MCF 10A (cell line): ENCODE measurements at places on chromosomes 4 and X.

GRCh38 chr4:76984127-76984526 lies 34.6 kb downstream of the SEPTIN11 start:
- peak; percentile 26 for DNase-seq

DNA sequence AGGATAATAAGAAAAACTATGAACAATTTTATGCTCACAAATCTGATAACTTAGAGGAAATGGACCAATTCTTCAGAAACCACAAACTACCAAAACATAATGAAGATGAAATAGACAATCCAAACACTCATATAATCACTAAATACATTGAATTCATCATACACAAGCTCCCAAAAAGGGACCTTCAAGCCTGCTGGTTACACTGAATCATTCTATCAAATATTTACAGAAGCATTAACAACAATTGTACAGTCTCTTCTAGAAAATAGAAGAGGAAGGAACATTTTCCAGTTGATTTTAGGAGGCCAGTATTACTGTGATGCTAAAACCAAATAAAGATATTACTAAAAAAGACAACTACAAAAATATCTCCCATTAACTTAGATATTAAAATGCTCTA lies 88.3 kb downstream of the IL15 start:
- DNase-seq = no peak

DNA sequence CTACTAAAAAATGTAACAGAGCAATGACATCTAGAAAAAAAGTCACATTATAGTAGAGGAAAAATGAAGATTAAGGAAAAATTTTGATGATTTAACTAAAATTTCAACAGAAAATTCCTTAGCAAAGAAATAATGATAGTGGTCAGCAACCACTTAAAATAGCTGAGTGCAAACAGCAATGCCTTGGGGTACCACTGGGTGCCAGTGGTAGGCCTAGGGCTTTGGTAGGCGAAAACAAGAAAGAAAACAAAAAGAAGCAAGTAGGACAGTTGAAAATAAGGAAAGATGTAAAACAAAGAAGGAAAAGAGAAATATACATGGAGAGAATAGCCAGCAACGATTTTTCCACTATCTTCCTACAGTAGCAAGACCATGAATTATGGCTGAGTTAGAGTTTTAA lies 313.5 kb upstream of the IRS4 start:
- DNase-seq = peak; percentile 9

DNA sequence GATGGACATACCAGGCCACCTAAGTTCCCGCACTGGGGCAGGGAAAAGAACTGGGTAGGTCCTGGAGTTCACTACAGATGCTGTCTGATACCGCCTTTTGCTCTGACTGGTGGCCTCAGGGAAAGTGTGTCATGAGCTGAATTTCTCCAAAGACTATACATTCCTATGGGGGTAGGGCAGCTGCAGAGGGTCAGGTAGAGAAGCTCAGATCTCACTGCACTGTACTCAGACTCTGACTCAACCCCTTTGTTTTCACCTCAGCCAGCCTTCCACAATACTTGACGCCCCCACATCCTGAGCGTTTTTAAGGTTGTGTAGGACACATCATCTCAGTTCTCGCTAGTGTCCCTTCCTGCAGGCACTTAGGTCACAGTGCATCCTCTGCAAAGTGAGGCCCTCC lies 7.8 kb downstream of the GATB start:
- peak; percentile 34 for DNase-seq

- DNase-seq = no peak
Observed at GRCh38 chrX:102651242-102652011, at the start of gene GPRASP1. TSS of gene GPRASP1 (plus strand) at chrX:102651483. CDS start at chrX:102653914, 2,431 bp downstream.

DNA sequence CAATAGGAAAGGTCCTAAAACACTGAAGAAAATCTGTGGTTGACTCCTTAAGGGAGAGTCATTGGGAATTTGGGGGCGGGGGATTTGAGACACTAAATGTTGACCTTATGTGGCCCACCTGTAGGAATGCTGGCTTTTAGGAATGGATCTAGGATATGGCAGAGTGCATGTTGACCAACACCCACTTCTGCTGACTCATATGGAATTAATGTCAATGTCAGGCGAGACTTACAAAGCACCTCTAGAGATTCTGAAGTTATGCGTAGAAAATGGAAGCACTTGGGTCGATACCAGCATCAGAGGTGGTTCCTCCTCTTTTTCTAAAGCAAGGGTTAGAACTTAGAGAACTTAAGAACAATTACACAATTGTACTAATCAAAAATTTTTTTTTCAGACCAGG lies 100.6 kb upstream of the CBR4 start:
- no peak for DNase-seq

GRCh38 chr4:88747351-88747750 lies 49.7 kb upstream of the NAP1L5 start:
- DNase-seq = no peak

GRCh38 chr4:174173360-174173759 lies 110.1 kb downstream of the FBXO8 start:
- DNase-seq = no peak

- DNase-seq = no peak
Observed at GRCh38 chrX:111102636-111103035, 6.6 kb downstream of the PAK3 start.

DNA sequence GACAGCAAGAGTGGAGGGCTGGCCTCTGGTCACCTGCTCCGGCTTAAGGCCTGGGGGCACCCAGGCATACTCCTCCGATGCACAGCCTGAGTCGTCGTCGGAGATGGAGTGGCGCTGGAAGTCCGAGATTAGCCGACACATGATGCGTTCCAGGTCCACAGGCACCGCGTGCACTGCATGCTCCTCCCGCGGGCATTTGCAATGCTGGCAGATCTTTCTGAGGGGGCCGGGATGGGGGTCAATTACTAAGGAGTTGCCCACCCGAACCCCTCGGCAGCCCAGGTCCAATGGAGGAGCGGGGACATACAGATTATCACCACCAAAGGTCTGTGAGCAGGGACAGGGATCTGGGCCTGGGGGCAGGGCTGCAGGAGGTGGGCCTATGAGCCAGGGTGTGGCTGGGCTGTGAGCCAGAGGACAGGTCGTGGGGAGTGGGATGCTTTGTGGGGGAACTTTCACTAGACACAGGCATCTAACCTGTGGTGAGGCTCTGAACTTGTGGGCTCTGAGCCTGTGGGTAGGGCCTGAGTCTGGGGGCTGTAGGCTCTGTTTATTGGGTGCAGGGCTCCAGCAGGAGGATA lies 2.4 kb downstream of the PRICKLE3 start:
- DNase-seq = no peak

DNA sequence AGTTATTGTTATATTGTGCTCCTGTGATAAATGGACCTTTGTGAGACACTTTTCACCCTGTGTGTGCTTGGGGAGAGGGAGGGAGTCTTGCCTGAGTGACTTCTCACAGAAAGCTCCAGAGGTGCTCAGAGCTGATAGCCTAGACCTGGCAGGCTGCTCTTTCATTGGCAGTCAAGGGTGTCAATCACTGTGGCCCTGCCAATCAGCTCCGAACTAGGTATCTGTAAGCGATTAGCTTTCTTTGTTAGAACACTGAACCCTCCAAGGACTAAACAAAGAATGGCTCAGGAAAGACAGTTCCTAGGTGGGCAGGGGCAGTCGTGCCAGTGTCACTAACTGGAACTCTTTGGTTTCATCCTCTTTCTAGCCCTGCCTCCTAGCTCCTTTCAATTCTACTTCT lies 2.7 kb upstream of the NALF2 start:
- DNase-seq = peak; percentile 44

DNA sequence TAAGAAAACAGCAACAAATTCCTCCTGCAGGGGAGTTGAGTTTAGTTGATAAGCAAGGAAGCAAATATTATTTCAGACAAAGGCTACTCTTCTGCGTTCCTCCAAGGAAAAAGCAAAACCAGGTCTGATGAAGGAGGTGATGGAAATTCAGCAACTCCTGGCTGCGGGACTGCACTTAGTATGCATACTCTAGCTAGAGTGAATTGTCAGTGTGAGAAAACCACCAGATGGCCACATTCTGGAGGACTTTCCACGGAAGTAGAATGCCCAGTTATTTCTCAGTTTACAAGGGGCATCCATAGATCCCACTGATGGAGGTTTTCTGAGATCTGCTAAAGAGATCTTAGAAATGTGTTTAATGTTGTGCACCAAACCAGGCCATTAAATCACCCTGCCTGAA lies 338.6 kb upstream of the PUDP start:
- DNase-seq = no peak

DNA sequence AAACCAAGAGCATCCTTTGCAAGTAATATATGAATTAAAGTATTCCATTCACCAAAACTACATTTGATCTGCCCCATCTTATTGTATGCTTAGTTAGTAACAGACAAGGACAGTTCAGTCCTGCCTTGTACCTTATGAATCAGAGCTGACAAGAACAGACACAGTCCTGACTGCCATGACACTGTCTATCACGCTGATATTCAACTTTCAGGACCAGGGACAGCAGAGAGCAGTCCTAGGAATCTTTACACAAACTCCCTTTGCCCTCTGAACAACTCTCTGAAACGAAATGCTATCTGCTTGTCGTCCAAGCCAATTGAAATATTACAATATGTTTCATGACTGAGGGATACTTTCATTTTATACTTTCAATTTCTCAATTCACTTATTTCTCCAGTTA lies 268.6 kb upstream of the VCX start:
- peak; percentile 68 for DNase-seq

- DNase-seq = no peak
Observed at GRCh38 chr4:1112174-1112820, 1.1 kb downstream of the RNF212 start.

DNA sequence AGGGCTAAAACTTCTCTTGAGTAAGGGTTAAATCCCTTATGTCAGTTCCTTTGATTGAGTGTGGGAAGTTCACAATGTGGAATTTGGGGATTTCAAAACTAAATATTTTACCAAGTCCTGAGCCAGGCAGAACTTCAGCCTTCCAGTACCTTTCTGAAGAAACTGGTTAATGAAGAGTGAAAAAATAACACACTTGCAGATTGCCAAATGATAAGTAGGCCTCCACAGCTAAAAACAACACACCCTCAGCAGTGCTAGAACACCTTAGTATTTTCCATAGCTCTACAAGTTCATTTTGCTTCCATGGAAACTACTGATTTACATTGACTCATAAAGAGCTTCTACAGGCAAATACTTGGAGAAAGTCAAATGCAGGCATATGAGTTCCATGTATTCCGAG lies 326.8 kb downstream of the ZNF674 start:
- DNase-seq = no peak

GRCh38 chrX:50888884-50889283 lies 21.7 kb upstream of the BMP15 start:
- DNase-seq = no peak

- no peak for DNase-seq
Observed at GRCh38 chr4:187175197-187175596, 451.5 kb upstream of the FAT1 start.
